ENCODE measurements at places on chromosomes 11 and 22.

DNA sequence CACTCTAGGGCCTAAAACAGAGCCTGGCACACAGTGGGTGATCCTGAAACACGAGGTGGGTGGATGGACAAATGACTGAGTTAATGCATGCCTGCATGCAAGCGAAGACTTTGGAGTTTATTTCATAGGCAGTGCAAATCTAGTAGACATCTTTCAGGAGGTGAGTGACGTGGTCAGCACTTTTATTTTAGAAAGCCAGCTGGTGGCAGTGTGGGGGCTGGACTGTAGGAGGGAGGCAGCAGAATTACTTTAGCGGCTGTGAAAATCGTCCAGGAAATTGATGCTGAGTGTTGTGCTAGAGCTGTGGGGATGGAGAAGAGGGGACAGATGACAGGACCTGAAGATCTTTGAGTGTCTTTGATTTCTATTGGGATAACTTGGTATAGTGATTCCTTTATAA is 47.1 kb downstream of the BMAL1 start:
- DNase-seq: no peak

DNA sequence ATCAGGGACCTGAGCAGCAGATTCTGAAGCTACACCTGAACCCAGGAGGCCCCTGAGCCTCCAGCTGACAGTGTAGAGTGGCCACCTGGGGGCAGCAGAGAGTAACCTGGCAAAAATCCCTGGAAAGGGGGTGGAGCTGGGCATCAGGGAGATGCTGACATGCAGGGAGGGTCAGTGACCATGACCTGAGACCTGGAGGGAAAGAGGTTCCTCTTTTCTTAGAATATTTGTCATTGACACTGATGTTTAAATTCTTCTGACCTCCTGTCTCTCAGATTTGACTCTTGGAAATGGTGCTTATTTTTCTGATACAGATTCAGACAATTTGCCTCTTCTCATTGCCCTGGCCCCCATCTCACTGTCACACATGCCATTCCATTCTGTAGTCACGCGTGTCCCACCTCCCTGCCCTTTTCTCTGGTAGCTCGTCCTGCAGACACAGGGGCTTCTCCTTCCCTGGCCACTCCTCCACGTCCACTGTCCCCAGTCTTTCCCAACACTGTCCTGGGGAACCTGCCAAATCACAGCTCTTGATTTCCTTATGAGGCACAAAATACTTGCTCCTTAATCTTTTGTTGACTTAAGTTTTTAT is 117.2 kb upstream of the IGLL5 start:
- DNase-seq: peak; percentile 28

GRCh38 chr11:102592634-102593581 is 32.2 kb downstream of the MMP20 start:
- DNase-seq: peak; percentile 45

DNA sequence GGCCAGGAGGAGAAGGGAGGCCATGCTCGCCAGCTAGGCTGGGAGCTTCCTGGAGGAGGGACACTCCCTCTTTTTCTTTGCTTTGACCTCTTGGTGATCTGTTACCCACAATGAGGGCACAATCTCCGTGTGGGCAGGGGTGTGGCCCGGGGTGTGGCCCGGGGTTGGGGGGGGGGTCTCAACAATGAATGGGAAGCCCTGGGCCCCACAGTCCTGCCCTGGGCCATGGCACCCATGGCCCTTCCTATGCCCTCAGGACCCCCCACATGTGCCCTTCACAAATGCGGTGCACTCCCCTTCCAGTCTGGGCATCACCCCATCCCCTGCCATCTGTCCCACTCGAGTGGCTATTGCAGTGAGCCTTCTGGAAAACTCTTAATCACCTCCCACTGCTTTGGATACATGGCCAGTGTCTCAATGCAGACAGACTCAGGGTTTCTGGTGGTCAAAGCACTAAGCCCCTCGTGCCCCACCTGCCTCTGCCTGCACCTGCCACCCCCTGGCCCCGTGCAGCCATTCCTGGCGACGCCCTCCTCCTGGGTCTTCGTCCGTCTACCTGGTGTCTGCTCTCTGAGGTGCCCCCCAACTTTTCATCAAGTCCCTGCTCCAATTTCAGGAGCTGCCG is 611.3 kb downstream of the TBC1D22A start:
- no peak for DNase-seq

- DNase-seq: peak; percentile 2
These were observed 1.7 kb upstream of the OR52E5 start for GRCh38 chr11:5891216-5891800.

- DNase-seq: peak; percentile 86
These were observed 2.1 kb downstream of the NRIP3 start for GRCh38 chr11:9001736-9002135.

DNA sequence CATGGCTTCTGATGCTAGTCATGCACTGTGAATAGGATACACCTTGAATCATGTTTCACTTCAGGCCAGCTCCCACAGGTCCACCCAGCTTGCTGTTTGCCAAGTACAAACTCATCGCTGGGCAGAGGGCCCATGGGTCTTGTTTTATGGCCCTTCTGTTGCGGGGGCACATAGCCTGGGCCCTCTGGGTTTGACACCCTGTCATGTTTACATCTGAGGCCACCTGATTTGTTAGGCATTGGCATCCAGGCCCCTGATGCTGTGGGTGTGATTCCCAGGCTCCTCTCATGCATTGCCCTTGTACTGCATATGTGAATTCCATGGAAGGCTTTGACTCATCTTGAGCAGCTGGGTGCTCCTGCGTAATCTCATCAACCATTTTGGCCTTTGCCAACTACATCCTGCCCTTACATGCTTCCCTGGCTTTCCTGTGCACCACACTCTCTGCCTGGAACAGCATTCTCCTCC is 32.6 kb downstream of the PPFIBP2 start:
- no peak for DNase-seq

DNA sequence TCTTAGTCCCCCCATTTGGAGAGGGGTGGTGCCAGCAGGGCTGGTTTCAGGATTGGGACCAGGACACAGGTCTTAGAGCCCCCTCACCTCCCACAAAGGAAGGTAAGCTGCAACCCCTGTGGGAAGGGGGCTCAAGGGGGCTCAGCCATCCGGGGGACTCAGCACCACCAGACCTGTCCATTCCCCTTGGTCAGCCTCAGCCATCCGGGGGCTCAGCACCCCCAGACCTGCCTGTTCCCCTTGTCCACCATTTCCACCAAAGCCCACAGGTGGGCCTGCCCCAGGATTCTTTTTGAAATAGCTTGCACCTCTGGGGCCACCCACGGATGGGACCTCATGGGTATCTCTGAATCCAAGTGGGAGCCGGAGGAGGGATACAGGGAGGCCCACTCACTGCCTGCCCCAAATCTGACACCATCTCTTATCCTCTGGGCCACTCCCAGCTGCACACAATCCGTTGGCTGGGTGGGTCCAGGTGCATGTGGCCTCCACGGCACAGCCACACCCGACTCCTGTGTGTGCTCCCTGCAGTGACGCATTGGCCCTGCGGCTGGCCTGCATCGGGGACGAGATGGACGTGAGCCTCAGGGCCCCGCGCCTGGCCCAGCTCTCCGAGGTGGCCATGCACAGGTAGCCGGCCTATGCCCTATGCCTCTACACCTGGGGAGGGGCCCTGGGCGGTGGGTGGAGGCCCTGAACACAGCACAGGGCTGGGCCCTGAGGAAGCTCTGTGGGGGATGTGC is 15.9 kb downstream of the MCAT start:
- no peak for DNase-seq

DNA sequence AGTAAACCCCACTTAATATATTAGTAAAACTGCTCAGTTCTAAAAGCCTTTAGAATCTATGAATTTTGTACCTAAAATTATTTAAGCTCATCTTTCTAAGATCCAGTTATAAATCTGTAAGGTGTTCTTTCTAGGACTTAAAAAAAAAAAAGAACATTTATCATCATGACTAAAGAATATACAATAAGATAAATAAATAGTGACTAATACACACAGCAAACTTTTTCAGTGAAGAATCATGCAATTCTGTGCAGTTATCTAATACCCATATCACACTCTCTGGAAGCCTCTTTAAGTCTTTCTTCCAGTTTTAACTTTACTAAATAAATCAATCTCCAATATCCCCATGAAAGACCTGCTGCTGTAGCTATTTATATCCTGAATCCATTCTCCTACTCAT is 59.8 kb downstream of the CEP57 start:
- no peak for DNase-seq

DNA sequence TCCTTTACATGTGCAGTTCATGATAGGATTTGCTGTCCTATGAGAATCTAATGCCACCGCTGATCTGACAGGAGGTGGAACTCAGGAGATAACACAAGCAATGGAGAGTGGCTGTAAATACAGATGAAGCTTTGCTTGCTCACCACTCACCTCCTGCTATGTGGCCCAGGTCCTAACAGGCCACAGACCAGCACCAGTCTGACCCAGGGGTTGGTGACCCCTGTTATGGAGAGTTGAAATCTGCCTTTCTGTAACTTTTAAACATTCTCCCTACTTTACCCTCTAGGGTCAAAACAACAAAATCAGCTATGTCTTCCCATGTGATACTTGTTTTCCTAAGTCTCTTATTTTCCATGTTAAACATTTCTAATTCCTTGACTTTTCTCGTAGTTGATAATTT is 48.7 kb upstream of the BARX2 start:
- no peak for DNase-seq

DNA sequence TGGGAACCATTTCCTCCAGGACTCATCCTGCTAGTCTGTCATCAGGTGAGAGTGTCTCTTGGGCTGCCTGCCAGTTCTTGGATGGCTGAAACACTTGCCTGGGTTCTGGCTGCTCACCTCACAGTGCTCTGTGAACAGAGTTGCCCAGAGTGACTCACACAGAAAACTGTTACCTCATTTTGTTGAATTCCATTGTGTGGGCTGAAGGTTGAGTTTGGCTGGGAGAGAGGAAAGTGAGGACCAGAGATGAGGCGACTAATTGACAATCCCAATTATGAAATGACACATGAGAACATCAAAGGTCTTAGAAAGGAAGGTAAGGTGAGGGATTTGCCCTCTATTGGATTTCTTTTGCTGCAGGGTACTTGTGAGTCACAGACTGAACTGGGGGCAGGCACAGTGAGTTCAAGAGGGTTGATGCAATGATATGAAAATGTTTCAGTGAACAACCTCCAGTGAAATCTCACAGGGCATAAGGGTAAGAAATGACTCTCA is 20.2 kb upstream of the CALCB start:
- DNase-seq: peak; percentile 2

DNA sequence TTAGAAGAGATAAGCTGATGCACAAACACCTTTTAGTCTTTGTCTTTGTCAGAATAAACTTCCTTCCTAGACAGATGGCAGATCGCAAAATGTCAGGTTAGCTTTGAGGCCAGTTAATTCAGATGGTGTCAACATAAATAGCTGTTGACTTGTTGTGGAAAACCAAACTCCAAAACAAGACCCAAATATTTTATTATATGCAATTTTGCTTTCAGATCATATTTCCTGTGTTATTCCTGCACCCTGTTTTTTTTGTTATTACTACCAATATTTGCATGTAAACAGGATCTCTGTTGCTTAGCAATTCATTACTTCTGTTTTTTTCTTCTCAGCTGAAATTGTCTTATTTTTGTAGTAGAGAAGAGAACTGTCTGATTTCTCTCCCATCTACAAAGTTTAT is 316.0 kb downstream of the ETS1 start:
- DNase-seq: no peak

DNA sequence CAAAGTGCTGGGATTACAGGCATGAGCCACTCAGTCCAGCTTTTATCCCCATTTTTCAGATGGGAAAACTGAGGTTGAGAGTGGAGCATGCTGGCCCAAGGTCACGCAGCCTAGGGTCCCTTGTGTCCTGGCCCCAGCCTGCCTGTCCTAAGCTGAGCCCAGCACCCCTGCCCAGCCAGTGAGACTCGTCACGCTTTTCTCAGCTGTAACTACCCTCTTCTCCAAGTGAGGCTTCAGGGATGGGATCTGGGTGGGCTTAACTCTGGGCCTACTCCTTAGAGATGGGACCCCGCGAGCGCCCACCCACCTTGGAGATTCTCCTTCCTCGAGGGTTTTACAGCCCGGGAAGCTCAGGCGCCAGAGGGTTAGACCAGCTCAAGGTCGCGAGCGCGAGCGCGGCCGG is 390 bp upstream of the TMEM151A start:
- DNase-seq: no peak

GRCh38 chr11:128057786-128058395 is 529.5 kb downstream of the ETS1 start:
- no peak for DNase-seq

GRCh38 chr11:88383447-88383846 is 45.9 kb upstream of the CTSC start:
- DNase-seq: no peak

GRCh38 chr22:27718186-27719035 is 83.1 kb downstream of the MN1 start:
- DNase-seq: peak; percentile 94

GRCh38 chr11:43574949-43575912 is 105.3 kb upstream of the HSD17B12 start:
- peak; percentile 61 for DNase-seq

DNA sequence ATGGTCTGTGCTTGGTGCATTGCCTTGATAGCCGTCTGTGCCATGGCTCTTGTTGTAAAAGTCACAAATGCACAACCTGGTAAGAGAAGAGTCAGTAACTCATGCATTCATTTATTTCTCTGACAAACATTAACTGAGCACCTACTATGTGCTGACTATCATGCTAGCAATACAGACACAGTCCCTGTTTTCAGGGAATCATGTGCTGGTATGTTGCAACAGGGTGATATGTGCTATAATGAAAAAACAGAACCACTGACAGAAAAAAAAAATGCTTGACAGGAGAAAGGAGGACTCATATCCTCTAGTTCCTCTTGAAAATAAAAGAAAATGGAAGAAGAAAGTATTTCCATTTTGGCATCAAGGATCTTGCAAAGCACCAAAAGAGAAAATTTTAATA is 34.5 kb upstream of the RAPSN start:
- no peak for DNase-seq

- no peak for DNase-seq
These were observed 352.9 kb downstream of the CTTN start for GRCh38 chr11:70751142-70751734.

- DNase-seq: peak; percentile 3
These were observed 284.0 kb downstream of the KIRREL3 start for GRCh38 chr11:126716456-126717083.

DNA sequence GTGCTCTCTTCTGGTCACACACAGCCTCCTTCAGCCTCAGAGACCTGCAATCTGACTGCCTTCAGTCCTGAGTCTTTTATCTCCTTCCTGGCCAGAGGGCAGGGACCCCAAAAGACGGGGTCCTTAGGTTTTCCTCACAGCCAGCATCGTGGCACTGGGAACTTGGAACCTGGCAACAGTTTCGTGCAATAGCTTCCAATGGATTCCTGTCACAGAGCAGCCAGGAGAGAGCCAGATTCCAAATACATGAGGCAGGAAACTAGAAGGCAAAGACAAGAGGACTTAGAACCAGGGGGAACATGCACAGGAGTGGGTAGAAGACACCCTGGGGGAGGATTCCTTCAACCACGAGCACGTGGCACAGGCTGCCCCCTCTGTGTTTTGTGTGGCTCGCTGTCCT is 48.6 kb downstream of the C11orf91 start:
- no peak for DNase-seq

GRCh38 chr11:16357775-16358174 is 1.4 kb upstream of the SOX6 start:
- no peak for DNase-seq

All from iris pigment epithelial cell (primary cell).